ENCODE measurements at places on chromosomes 12 and 14.
A peak's percentile ranks its signal among the peaks of the same experiment; 100 is the strongest.

- peaks cover 4% of the 10 kb centered on the region for H3K27me3 ChIP-seq
- no peak for DNase-seq
Observed at GRCh38 chr12:51403681-51404136, 12.5 kb upstream of the GALNT6 start.

- no peak overlapping the region for H3K4me3 ChIP-seq
- peaks cover 2% of the 10 kb centered on the region for H3K4me1 ChIP-seq
- H3K27me3 ChIP-seq, result peaks cover 1% of the 10 kb centered on the region
- no peak for DNase-seq
- no peak overlapping the region for H3K27ac ChIP-seq
Observed at GRCh38 chr14:65299826-65300225, 112.7 kb upstream of the FUT8 start.

DNA sequence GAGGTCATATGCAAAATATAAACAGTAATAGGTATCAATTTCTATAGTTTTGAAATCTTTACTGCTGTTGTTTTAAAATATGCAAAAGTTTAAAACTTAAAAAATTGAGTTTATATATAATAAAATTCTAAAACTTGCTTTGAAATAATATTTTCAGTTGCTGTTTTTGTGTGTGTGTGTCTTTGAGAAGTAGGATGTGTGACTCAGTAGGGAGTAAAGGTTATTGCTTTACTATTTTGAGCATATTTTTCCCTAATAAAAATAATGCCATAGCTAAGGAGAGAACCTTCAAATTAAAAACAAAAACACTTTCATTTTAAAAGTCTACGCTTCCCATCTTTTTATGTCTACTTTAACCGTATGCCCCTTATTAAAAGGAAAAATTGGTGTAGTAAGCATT, 238.1 kb downstream of the FBXL14 start:
- H3K27me3 ChIP-seq, result no peaks in the 10 kb centered on the region
- H3K36me3 ChIP-seq, result no peaks in the 10 kb centered on the region
- H3K4me3 ChIP-seq, result no peak overlapping the region

GRCh38 chr12:6698352-6699046, 2.1 kb downstream of the PIANP start:
- H3K36me3 ChIP-seq, result peaks cover 8% of the 10 kb centered on the region
- H3K4me1 ChIP-seq, result peaks cover 20% of the 10 kb centered on the region
- peak overlapping the region; percentile 98 for H3K4me3 ChIP-seq
- H3K27ac ChIP-seq, result peak overlapping the region; percentile 72
- no peak for DNase-seq

- no peak overlapping the region for H3K4me3 ChIP-seq
- no peak for DNase-seq
- H3K27ac ChIP-seq, result no peak overlapping the region
- peaks cover 7% of the 10 kb centered on the region for H3K4me1 ChIP-seq
Observed at GRCh38 chr14:97361181-97361580, 564.0 kb downstream of the VRK1 start.

- H3K27ac ChIP-seq, result no peak overlapping the region
- peaks cover 2% of the 10 kb centered on the region for H3K27me3 ChIP-seq
- peaks cover 4% of the 10 kb centered on the region for H3K4me1 ChIP-seq
- no peak overlapping the region for H3K4me3 ChIP-seq
- DNase-seq, result peak; percentile 48
Observed at GRCh38 chr12:117118838-117119591, 19.8 kb upstream of the TESC start.

GRCh38 chr12:124774054-124774461, 89.6 kb downstream of the SCARB1 start:
- peaks cover 3% of the 10 kb centered on the region for H3K4me1 ChIP-seq
- H3K27ac ChIP-seq, result no peak overlapping the region
- peaks cover 4% of the 10 kb centered on the region for H3K36me3 ChIP-seq
- no peak overlapping the region for H3K4me3 ChIP-seq
- peaks cover 3% of the 10 kb centered on the region for H3K27me3 ChIP-seq
- no peak for DNase-seq

- H3K4me1 ChIP-seq, result peaks cover 4% of the 10 kb centered on the region
- H3K4me3 ChIP-seq, result no peak overlapping the region
- no peak for DNase-seq
- no peaks in the 10 kb centered on the region for H3K27me3 ChIP-seq
- no peak overlapping the region for H3K27ac ChIP-seq
Observed at GRCh38 chr12:17030338-17030737, 424.4 kb upstream of the LMO3 start.

GRCh38 chr12:58090685-58091084, 149.3 kb downstream of the ATP23 start:
- no peaks in the 10 kb centered on the region for H3K4me1 ChIP-seq
- H3K36me3 ChIP-seq, result no peaks in the 10 kb centered on the region
- H3K27ac ChIP-seq, result no peak overlapping the region
- H3K27me3 ChIP-seq, result no peaks in the 10 kb centered on the region

DNA sequence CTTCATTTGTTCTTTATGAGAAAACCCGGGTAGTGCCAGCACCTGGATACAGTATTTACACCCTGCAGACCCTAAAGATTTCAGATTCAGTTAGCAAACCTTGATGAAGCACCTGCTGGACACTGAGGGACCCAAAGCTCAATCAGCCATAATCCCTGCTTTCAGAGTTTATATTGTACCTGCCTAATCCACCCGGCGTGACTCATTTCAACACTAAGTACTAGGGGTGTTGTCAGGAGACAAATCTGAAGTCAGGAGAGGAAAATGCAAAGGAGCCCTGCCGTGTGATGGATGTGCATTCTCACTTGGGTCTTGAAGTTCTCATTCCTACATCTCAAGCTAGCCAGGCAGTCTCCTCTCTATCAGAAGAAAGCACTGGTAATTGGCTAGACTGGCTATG, 176.7 kb upstream of the BCL2L14 start:
- no peak overlapping the region for H3K27ac ChIP-seq
- no peaks in the 10 kb centered on the region for H3K4me1 ChIP-seq
- peaks cover 3% of the 10 kb centered on the region for H3K27me3 ChIP-seq
- H3K36me3 ChIP-seq, result peaks cover 5% of the 10 kb centered on the region
- H3K4me3 ChIP-seq, result no peak overlapping the region

- H3K4me1 ChIP-seq, result no peaks in the 10 kb centered on the region
- no peak for DNase-seq
- H3K27ac ChIP-seq, result no peak within 1 kb of the TSS
- no peak within 1 kb of the TSS for H3K4me3 ChIP-seq
- no peaks in the 10 kb centered on the region for H3K36me3 ChIP-seq
Observed at GRCh38 chr12:53972722-53973235, at the start of gene HOXC11. Gene HOXC11, plus strand, starts transcription at chr12:53973126. Its CDS starts 116 bp downstream, at chr12:53973242.

DNA sequence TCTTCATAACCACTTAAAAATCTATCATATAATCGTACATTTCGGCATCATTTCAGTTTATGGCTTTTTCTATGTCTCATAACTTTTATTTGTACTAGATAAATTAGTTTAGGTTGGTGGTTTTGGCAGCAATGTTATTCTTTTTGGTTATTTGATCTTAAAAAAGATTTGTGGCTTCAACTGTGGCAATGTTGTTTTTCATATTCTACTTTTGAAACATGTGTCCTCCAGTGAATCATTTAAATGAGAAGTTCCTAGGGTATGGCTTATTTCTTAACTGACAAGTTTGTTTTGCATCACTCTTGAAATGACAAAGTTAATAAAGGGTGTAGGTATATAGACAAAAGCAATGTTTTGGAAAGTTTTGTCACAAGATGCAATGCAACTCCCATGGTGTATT, 11.1 kb upstream of the KITLG start:
- no peak overlapping the region for H3K4me3 ChIP-seq
- no peak for DNase-seq
- no peaks in the 10 kb centered on the region for H3K27me3 ChIP-seq
- no peak overlapping the region for H3K27ac ChIP-seq

DNA sequence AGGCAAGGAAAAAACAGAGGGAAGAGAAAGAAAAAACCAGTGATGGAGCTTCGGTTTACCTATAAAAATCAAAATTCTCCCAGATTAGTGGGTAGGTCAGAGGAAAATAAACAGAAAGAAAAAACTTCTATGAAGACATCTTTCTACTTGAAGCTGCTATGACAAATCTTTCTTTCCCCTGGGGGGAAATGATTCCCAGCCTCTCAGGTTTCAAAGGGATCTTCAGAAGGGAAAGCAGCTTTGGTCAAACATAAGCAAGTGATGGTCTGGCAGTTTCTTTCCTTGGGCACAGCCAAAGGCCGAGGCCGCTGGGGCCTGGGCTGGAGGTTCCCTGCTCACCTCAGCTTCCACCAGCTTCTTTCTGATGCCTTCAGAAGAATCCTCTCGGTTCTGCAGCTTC, 104.5 kb downstream of the PRKAB1 start:
- H3K36me3 ChIP-seq, result no peaks in the 10 kb centered on the region
- no peak for DNase-seq
- H3K4me1 ChIP-seq, result no peaks in the 10 kb centered on the region
- no peak overlapping the region for H3K27ac ChIP-seq

DNA sequence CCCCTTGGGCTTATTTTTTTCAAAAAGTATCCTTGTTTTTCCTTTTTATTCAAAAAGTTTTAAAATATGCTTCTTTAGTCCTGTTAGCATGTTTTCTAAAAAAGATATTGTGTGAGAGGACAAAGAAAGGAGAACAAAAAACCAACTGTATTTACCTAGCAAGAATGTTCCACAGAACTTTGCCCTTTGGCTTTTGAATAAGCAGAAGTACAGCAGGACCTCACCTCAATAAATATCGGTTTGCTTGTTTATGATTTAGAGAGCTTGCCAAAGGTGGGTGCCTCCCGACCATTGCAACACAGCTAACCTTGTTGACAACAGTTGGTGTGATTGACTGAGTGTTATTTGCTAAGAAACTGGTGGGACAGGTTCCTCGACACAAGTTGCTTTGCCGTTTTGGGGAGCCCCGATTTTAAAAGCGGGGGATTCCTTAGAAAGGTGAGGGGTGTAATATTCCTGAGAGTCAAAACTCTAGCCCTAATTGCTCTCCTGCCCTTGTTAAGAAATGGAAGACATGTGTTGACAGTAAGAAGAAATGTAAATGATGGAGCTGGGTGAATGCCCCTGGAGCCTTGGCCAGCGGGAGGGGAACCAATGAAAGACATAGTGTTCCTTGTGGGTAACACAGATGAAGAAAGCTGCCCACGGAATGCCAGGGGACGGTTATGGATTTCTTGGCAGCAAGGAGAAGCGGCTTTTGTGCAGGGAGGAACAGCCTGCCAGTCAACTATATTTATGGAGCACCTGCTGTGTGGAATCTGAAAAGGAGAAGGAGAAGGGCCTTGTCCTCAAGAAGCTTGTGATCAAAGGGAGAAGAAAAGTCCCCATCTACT, 13.7 kb downstream of the MYBPC1 start:
- no peaks in the 10 kb centered on the region for H3K4me1 ChIP-seq
- no peak overlapping the region for H3K27ac ChIP-seq
- H3K4me3 ChIP-seq, result no peak overlapping the region

GRCh38 chr12:84247931-84248330, 664.7 kb downstream of the SLC6A15 start:
- no peaks in the 10 kb centered on the region for H3K27me3 ChIP-seq
- H3K27ac ChIP-seq, result no peak overlapping the region
- no peak overlapping the region for H3K4me3 ChIP-seq
- H3K36me3 ChIP-seq, result no peaks in the 10 kb centered on the region
- no peak for DNase-seq

GRCh38 chr14:65847075-65847847, 434.7 kb downstream of the FUT8 start:
- no peak overlapping the region for H3K27ac ChIP-seq
- no peaks in the 10 kb centered on the region for H3K36me3 ChIP-seq
- H3K27me3 ChIP-seq, result no peaks in the 10 kb centered on the region
- H3K4me3 ChIP-seq, result no peak overlapping the region
- no peak for DNase-seq

DNA sequence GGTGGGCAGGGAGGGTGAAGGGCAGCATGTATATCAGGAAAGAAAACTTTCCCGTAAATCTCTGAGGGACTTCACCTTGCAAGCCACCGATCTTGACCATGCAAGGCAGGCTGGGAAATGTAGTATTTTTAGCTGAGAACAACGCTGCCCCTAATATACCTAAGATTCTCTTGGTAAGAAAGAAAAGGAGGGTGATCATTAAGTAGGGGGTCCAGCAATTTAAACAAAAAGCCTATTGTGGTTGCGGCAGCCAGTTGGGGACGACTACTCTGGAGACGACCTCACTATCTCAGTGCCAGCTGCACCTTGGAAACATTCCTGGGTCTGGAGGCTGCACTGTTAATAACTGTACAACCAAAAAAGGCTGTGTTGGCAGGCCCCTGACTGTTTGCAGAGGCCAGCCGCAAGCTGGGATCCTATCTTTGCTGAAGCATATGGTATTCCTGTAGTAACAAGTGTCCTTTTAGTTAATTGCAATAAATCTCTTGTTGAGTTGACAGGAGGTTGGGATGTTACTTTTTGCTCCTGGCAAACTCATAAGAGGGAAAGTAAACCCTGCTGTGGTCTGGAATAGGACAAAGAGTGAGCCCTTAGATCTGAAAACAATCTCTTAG, 6.4 kb downstream of the APOLD1 start:
- no peaks in the 10 kb centered on the region for H3K36me3 ChIP-seq
- no peak for DNase-seq
- peaks cover 3% of the 10 kb centered on the region for H3K4me1 ChIP-seq
- no peak overlapping the region for H3K27ac ChIP-seq
- H3K4me3 ChIP-seq, result no peak overlapping the region

- H3K36me3 ChIP-seq, result peaks cover 13% of the 10 kb centered on the region
- H3K4me3 ChIP-seq, result no peak overlapping the region
- peaks cover 4% of the 10 kb centered on the region for H3K27me3 ChIP-seq
- H3K4me1 ChIP-seq, result peaks cover 5% of the 10 kb centered on the region
- peak; percentile 38 for DNase-seq
- no peak overlapping the region for H3K27ac ChIP-seq
Observed at GRCh38 chr14:104442107-104442551, 137.4 kb upstream of the C14orf180 start.

DNA sequence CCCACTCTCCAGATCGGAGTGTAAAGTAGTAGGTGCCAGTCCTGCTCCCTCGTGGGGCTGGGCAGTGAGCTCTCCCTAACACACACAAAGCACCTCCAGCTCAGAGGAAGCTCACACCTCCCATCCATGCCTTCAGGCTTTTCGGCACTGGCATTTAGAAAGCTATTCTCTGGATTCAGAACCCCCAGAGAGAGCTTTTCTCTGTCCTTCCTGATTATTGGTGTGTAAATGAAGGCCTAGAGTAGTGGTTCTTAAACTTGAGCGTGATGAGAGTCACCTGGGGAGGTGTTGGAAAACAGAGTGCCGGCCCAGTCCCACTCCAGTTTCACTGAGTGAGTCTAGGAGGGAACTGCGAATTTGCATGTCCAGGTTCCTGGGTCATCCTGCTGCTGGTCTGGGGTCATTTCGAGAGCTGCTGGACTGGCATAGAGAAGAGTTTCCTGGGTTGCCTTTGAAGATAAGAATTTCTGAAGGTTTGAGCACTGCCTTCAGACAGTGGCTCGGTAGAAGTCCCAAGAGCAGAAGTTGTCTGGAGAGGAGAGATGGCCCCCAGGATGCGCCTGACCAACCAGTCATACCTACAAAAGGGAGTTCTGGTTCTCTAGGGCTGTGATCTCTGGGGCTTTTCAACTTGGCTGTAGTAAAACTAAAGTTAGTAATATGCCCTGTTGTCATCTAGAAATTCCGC, 15.1 kb downstream of the CD9 start:
- H3K27ac ChIP-seq, result no peak overlapping the region
- no peak overlapping the region for H3K4me3 ChIP-seq
- peaks cover 21% of the 10 kb centered on the region for H3K4me1 ChIP-seq
- H3K27me3 ChIP-seq, result peaks cover 11% of the 10 kb centered on the region
- H3K36me3 ChIP-seq, result no peaks in the 10 kb centered on the region

- H3K4me3 ChIP-seq, result no peak overlapping the region
- H3K36me3 ChIP-seq, result peaks cover 8% of the 10 kb centered on the region
- peaks cover 4% of the 10 kb centered on the region for H3K27me3 ChIP-seq
- DNase-seq, result peak; percentile 0
Observed at GRCh38 chr14:94584591-94585280, 3.5 kb downstream of the SERPINA5 start.

GRCh38 chr14:85054178-85054577, 475.8 kb upstream of the FLRT2 start:
- peaks cover 19% of the 10 kb centered on the region for H3K36me3 ChIP-seq
- no peaks in the 10 kb centered on the region for H3K4me1 ChIP-seq
- peaks cover 3% of the 10 kb centered on the region for H3K27me3 ChIP-seq
- DNase-seq, result no peak
- no peak overlapping the region for H3K4me3 ChIP-seq

All from glutamatergic neuron (in vitro differentiated cells).